A673 (cell line): ENCODE measurements at places on chromosomes 3 and 15.
A peak's percentile ranks its signal among the peaks of the same experiment; 100 is the strongest.

GRCh38 chr3:73586628-73587027 is 38.1 kb downstream of the PDZRN3 start:
- no peak for DNase-seq

DNA sequence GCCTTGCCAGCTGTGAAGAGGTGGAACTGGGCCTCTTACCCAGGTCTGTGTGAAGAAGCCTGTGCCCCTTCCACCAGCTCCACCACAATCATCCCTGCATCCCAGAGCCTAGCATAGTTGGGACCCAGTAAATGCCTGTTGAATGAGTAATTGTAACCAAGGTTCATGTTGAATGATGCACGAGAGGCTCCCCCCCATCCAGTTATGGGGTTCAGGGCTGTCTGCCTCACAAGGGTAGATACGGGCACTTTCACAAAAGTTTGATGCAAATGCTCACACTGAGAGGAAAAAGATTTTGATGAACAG is 29.5 kb upstream of the TSEN2 start:
- no peak for DNase-seq

- DNase-seq, result no peak
Measured at GRCh38 chr3:147008458-147008857, 397.9 kb downstream of the ZIC4 start.

DNA sequence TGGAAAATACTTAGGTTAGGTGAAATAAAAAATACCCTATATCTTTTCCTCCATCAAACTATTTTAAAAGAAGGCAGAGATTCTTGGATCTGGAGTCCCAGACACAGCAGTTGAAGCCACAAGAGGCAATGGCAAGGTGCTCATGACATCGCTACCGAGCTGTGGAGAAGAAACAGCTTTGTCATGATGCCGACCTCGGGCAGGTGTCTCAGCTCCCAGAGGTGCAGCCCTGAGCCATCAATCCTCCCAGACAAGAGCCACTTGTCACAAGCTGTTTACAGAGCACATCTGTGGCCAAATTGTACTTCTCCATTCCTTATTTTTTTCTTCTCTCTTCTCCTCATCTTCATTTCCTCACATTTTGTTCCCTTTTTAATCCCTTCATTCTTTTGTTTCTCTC is 50.8 kb downstream of the GPR176 start:
- no peak for DNase-seq

DNA sequence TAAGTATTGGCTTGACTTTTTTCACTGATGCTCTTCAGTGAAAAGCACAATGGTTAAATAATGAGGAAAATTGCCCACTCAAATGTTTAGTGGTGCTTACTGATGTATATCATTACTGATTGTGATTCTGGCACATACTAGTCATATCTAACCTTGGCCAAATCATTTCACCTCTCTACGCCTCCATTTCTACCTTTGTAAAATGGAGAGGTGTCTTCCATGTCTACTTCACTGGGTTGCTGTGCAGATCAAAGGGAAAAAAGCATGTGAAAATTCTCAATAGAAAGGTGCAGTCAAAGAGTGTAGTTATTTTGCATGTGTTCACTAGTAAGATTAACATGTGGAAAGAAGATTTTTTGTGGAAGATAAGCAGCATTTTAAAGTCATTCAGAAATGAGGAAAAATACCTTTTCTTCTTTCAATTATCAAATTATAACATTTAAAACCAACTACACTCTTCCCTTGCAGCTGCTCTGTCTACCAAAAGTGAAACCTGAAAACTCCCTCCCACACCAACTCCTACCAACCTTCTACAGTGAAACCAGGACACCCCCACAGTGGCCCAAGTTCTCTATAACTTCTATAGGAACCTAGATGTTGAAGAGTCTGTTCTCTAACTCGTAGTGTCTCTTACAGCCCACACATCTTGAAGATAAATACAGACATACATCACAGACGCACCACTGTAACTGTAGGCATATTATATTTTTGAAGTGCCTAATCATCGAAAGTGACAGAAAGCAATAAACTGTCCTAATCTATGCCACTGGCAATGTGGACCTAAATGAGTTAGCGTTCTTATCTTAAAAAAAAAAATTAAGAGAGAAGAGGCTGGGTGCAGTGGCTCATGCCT is 1.4 kb downstream of the CD200R1 start:
- no peak for DNase-seq

DNA sequence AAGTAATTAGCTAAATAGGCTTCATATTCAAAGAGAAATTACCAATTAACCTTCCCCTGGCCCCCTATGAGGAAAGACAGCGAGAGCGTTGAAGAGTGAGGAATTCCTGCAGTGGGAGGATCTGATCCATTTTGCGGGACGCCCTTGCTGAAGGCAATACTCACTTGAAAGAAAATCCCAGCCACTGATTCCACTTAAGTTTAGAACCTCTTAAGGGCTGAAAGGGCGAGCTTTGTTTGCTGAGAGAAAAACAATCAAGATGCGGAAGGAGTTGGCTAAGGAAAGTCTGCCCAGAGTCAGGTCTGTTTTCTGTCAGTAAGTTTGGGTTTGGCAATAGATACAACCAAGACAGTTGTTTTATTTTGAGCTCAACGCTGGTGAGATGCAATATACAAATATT is 102.8 kb upstream of the GBE1 start:
- DNase-seq, result no peak

DNA sequence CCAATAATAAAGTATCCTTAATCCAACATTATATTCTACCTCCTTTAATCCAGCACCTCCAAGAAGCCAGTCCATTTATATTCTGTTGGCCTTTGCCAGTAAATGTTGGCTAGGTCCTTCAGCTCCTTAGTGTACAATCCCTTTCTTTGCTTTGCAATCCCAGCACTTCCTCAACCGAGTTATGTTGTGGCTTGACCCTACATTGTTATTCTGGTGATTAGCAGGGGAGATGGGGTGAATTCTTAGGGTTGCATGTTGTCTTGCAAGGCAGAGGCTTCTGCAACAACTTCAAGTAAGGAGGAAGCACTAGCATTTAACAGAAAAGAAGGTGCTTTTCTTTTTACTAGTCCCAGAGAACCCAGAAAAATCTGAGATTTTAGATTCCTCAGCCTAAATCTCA is 127.2 kb downstream of the CD47 start:
- DNase-seq, result no peak

GRCh38 chr3:169665264-169666075 is 2.0 kb upstream of the MECOM start:
- no peak for DNase-seq

- no peak for DNase-seq
Measured at GRCh38 chr3:24352893-24353553, 141.6 kb downstream of the THRB start.

- peak; percentile 62 for DNase-seq
Measured at GRCh38 chr3:150372722-150373121, 35.4 kb upstream of the TSC22D2 start.

- DNase-seq, result no peak
Measured at GRCh38 chr3:68234076-68234780, 579.8 kb upstream of the SUCLG2 start.

DNA sequence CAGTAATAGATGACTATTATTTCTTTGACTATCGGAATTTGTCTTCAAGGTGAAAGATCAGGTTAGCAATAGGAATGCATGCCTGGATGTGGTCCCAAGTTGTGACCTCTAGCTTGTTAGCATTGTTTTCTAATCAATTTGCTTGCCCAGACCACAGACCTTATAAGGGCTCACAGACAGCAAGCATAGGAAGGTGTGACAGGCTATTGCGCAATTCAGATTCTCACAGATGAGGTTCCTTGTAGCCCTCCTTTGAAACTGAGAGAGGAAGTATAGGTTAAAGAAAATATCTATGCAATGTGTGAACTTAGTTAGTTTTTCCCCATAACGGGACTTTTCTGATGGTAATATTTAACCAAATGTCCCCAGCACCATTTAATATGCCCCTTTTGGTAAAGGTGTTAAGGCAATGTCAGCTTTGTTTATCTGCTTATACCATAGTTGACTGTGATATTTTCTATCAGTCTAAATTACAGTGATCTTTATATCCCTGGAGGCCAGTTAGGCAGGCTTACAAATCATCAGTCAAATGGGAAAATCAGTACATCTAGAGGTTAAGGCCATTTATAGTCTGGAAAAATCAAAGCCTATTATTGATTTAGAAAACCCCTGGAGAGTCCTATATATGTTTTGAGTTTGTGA is 168.1 kb upstream of the MBNL1 start:
- DNase-seq, result no peak

DNA sequence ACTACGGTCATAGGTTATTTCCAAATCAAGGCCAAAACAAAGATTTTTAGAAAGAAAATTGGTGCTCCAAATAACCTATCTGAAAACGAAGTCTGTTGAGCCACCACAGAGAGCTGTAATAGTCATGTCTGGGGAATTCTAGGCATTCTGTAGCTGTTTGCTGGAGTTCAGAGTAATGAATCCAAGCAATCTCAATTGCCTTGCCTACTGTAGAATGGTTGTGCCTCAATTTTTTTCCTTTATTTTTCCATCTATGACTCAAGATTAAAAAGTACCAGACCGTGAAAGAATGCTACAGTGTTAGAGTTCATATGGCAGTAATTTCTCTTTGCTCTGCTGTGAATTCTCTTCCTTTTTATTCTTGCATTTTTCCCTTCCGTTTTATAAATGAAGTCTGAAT is 1007.2 kb upstream of the ALCAM start:
- no peak for DNase-seq

- DNase-seq, result no peak
Measured at GRCh38 chr3:64215103-64215502, 10.2 kb downstream of the PRICKLE2 start.

DNA sequence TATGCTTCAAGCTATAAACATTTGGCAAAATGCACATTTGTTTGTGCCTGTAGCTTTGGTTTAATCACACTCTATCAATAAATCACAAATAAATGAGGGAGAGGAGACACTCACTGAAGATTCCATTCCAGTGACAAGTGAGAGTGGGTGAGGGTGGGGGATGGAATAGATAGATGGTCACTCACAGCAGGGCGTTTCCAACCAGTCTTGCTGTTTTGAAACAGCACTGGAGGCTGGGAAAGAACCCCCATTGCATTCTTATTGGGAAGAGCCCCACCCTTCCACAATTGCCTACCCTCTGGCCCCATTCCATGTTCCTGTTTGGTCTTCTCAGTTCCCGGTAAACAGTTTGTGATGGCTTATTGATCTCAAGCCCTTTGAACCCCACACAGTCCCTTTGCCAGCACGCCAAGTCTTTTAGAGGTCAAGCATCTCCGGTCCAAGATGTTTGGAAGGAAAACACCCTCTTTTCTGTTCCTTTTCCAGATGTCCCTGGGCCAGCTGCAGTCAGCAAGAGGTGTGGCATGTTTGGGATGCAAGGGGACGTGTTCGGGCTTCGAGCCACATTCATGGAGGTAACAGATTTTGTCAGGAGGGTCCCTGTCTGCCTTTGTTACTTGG is 30.7 kb downstream of the LMCD1 start:
- no peak for DNase-seq

DNA sequence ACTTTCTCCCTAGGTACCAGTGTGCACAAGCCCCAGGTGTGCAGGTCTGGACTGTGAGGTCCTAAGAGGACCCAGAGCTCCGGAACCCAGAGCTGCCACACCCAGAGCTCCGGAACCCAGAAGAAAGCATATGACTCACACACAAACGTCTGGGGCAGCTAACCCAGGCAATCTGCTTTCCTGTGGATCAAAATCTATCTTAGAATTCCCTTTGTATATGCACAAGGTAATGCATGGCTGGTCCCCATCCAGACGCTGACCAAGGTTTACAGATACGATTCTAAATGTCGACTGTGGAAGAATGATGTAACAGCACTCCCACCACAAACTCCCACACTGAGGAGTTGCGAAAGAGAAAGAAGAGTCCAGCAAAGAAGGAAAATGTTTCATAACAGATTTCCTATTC is 15.7 kb downstream of the KCNMB2 start:
- DNase-seq, result no peak

GRCh38 chr3:196207159-196207832 is 3.9 kb downstream of the ZDHHC19 start:
- DNase-seq, result no peak

- DNase-seq, result no peak
Measured at GRCh38 chr15:66981771-66982170, 83.6 kb upstream of the SMAD3 start.

- peak; percentile 22 for DNase-seq
Measured at GRCh38 chr3:126064627-126065258, 19.2 kb downstream of the SLC41A3 start.
